ENCODE measurements at places on chromosomes 2 and 18.

DNA sequence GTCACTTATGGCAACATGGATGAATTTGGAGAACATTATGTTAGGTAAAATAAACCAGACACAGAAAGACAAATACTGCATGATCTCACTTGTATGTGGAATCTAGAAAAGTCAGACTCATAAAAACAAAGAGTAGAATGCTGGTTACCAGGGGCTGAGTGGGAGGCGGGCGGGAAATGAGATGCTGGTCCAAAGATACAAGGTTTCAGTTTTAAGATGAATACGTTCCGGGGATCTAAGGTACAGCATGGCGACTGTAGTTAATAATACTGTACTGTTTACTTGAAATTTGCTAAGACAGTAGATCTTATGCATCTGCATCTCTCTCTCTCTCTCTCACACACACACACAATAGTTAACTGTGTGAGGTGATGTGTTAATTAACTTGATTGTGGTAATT, 14.2 kb downstream of the FAM110C start:
- no peak for DNase-seq

- DNase-seq = no peak
Measured at GRCh38 chr18:26865557-26865956, at the start of gene AQP4. Gene AQP4 (minus strand): TSS chr18:26865707. CDS start chr18:26865689, 18 bp downstream.

DNA sequence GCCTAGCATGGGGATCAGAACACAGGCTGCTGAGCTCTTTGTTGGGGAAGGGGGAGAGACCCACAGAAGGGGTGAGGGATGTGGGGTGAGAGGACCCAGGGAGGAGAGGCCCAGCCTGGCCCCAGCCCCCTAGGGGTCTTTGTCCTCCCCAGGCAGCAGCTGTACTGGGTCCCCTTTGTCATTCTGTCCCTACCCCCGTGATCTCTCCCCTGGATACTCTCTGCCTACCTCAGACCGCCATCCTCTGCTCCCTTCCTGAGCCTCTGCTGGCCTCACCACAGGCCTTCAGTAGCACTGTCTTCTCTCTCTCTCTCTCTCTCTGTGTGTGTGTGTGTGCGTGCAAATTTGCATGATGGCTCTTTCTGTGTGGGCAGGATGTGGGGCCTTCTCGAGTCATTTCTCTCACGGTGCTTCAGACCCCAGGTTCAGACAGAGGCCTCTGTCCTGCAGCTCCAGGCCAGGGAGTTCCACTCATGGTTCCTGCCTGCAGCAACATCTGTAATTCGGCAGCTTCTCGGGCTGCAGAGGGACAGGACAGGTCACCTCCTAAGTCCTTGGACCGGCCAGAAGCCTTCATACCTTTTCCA, 1.4 kb downstream of the PSD4 start:
- peak; percentile 3 for DNase-seq

DNA sequence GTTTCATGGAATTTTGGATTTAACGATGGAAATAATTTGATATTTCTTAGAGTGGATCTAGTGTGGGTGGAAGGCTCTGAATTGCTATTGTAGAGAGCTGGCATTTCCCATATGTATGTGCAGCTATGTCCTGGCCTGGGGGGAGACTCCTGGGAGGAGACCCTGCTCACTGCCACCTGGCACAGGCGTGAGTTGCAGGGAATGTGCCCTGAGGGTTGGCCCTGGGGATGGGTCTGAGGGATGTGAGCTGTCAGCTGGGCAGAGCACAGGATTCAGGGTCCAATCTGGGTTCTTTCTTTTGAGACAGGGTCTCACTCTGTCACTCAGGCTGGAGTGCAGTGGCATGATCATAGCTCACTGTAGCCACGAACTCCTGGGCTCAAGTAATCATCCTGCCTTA, 120.2 kb downstream of the CLIP4 start:
- no peak for DNase-seq

GRCh38 chr2:134536296-134536695, 182.5 kb downstream of the TMEM163 start:
- no peak for DNase-seq

- DNase-seq = no peak
Measured at GRCh38 chr18:48646976-48647375, 108.1 kb downstream of the CTIF start.

Measured in EH (cell line).